WTC11 (cell line): ENCODE measurements at places on chromosomes 6 and 20. TPM values are rescaled to one million over a fixed set of nuclear protein-coding genes. Genes with fewer than 3 reads are reported as not detected.

- DNase-seq = peak; percentile 18
- no peaks in the 10 kb centered on the region for H3K36me3 ChIP-seq
- no peak overlapping the region for H3K4me3 ChIP-seq
- no peaks in the 10 kb centered on the region for H3K27me3 ChIP-seq
Observed at GRCh38 chr6:120869397-120869796, 464.9 kb downstream of the TBC1D32 start.

The TFAP2D gene
- not detected in 3 replicates for total RNA-seq

DNA sequence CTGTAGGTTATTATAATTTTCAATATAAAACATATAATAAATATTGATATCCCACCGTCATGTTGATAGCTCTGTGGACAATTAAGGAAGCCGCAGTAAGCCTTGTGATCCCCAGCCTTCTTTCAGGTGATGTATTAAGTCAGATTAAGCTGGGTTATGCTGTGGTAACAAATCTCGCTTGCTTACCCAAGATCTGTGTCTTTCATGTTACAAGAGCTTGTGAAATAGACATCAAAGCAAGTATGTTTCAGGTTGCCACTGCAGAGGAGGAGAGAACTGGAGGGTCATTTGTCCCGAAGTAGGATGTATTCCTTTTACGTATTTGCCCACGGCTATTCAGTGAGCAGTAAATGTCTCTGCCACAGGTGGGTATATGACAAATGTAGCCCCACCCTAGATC, 17.8 kb upstream of the BCKDHB start:
- no peaks in the 10 kb centered on the region for H3K36me3 ChIP-seq
- no peak for DNase-seq
- no peaks in the 10 kb centered on the region for H3K27me3 ChIP-seq
- H3K4me1 ChIP-seq = no peaks in the 10 kb centered on the region
- H3K27ac ChIP-seq = no peak overlapping the region

GRCh38 chr6:163893609-163894189, 479.2 kb downstream of the QKI start:
- H3K36me3 ChIP-seq = peaks cover 7% of the 10 kb centered on the region
- H3K27me3 ChIP-seq = no peaks in the 10 kb centered on the region
- H3K4me1 ChIP-seq = peaks cover 14% of the 10 kb centered on the region
- no peak overlapping the region for H3K4me3 ChIP-seq

DNA sequence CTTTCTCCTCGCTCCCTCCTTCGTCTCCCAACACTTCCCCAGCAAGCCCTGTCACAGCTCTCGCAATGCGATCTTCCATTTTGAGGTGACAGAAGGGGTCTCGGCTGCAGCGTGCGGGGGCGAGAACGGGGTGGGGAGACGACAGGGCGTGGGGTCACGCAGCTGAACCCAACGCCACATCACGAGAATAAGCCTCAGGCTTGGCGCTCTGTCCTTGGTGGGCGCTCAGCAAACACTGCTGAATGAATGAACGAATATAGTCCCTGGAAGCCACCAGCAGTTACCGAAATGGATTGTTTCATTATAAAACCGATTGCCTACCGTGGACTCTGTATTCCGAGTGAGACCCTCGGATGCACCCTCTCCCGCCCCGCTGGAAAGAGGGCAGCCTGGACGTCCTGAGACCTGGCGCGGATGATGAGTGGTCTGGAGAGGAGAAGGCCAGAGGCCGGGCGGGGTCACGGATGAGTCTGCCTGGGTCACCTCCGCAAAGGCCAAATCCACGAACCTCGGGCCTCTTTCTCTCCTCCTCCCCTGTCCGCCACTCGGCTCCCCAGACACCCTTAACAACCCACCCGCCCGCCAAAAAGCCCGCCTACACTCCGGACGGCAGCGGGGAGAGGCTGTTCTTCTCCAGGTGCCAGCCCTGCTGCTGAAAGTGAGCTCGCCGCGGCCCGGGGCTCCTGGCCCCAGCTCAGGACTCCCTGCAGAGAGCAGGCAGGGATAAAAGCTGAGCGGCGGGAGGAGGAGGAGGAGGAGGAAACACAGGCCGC, 3.7 kb downstream of the NRN1 start:
- H3K4me3 ChIP-seq = peak overlapping the region; percentile 78
- peaks cover 100% of the 10 kb centered on the region for H3K27me3 ChIP-seq
- peaks cover 68% of the 10 kb centered on the region for H3K4me1 ChIP-seq
- no peak for DNase-seq
- no peak overlapping the region for H3K27ac ChIP-seq

- no peak overlapping the region for H3K4me3 ChIP-seq
- H3K27ac ChIP-seq = no peak overlapping the region
- H3K27me3 ChIP-seq = no peaks in the 10 kb centered on the region
- peaks cover 31% of the 10 kb centered on the region for H3K4me1 ChIP-seq
Observed at GRCh38 chr6:106908386-106908840, 66.1 kb downstream of the CD24 start.

GRCh38 chr6:154847318-154847717, 114.1 kb downstream of the SCAF8 start:
- no peaks in the 10 kb centered on the region for H3K27me3 ChIP-seq
- peaks cover 37% of the 10 kb centered on the region for H3K4me1 ChIP-seq
- no peaks in the 10 kb centered on the region for H3K36me3 ChIP-seq
- H3K27ac ChIP-seq = no peak overlapping the region
- H3K4me3 ChIP-seq = no peak overlapping the region

The FOXQ1 gene
- total RNA-seq = 0.25 to 0.35 TPM (median 0.30 TPM) in 3 replicates

- H3K4me1 ChIP-seq = no peaks in the 10 kb centered on the region
- no peak overlapping the region for H3K4me3 ChIP-seq
- no peaks in the 10 kb centered on the region for H3K27me3 ChIP-seq
- H3K27ac ChIP-seq = no peak overlapping the region
- H3K36me3 ChIP-seq = no peaks in the 10 kb centered on the region
Observed at GRCh38 chr6:116842459-116842858, 13.6 kb upstream of the GPRC6A start.

- H3K4me3 ChIP-seq = no peak overlapping the region
- no peaks in the 10 kb centered on the region for H3K36me3 ChIP-seq
- H3K27me3 ChIP-seq = no peaks in the 10 kb centered on the region
- peaks cover 29% of the 10 kb centered on the region for H3K4me1 ChIP-seq
- no peak for DNase-seq
- H3K27ac ChIP-seq = no peak overlapping the region
Observed at GRCh38 chr6:105592329-105592728, 189.4 kb upstream of the PREP start.

The DNAH8 gene
- total RNA-seq = 0.02 TPM in 1 of 3 replicates, not detected in the others

- H3K4me3 ChIP-seq = no peak overlapping the region
- no peaks in the 10 kb centered on the region for H3K27me3 ChIP-seq
- no peak overlapping the region for H3K27ac ChIP-seq
Observed at GRCh38 chr6:4008324-4009047, 70.5 kb downstream of the FAM217A start.

DNA sequence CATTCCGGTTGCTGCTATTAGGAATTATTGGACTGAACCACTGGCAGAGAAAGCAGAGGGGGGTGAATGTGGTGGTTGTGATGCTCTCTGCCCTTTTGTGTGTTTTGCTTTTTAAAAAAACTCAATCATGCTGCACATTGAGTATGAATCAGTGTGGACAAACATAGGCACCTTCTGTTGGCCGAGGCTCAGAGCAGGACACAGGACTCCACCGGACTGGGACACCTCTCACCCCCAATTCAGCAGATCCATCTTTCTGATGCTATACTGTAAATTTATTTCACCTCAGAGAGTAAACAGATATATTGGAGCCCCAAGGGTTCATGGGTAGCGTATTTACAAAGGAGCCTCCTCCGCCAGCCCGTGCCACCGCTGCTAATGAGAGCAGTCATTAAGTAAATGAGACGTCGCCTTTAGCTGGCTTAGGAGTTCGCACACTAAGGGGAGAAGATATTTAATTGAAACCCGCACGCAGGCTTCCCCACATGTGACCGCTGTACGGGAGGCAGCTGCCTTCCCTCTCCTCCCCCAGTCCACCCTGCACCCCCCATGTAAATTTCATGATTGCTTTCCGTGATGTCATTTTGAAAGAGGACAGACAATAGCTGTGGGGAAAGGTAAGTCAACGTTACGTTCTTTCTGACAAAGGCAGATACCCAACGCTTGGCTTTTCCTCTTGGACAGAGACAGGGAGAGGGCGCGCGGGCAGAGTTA, at the start of gene MYT1:
Gene MYT1 (plus strand): TSS at position 330 of the 714 bp plus-strand sequence. CDS start 34,410 bp downstream, outside the sequence.
- H3K4me3 ChIP-seq = no peak within 1 kb of the TSS
- peaks cover 37% of the 10 kb centered on the region for H3K27me3 ChIP-seq
- peak within 1 kb of the TSS; percentile 34; the same call in 1 of the 2 replicates for H3K27ac ChIP-seq
- no peak for DNase-seq
- no peaks in the 10 kb centered on the region for H3K36me3 ChIP-seq
